Vagina (tissue), 2 donors: ENCODE measurements at places on chromosomes 1 and 21.
A peak's percentile ranks its signal among the peaks of the same experiment; 100 is the strongest.

GRCh38 chr1:209106861-209107260, 476.7 kb upstream of the CAMK1G start:
- no peak for DNase-seq
- H3K36me3 ChIP-seq = no peaks in the 10 kb centered on the region
- no peak overlapping the region for H3K4me3 ChIP-seq
- no peaks in the 10 kb centered on the region for H3K4me1 ChIP-seq

DNA sequence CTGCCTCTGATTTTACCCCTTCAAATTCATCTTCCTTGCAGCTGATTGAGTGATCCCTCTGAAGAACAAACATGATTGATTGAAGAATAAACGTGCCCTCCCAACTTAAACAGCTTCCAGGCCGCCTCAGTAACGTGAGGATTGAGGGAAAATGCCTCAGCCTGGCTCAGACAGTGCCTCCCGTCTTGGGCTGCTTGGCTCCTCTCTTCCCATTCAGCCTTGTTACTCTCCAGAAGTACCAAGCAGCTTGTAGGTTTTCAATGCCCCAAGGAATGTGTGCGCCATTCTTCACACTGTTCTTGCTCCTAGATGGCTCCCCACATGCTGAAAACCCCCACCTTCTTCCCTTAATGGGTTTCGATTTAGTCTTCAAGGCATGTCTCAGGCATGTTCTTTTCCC, 51.8 kb downstream of the ST6GALNAC5 start:
- DNase-seq = no peak
- H3K4me3 ChIP-seq = no peak overlapping the region
- H3K4me1 ChIP-seq = no peaks in the 10 kb centered on the region
- H3K27ac ChIP-seq = no peak overlapping the region

- no peaks in the 10 kb centered on the region for H3K36me3 ChIP-seq
- H3K4me1 ChIP-seq = peaks cover 75% of the 10 kb centered on the region
- peak overlapping the region; percentile 94 for H3K4me3 ChIP-seq
- H3K27ac ChIP-seq = peak overlapping the region; percentile 97
Observed at GRCh38 chr1:109986054-109986444, 1.5 kb downstream of the AHCYL1 start.

DNA sequence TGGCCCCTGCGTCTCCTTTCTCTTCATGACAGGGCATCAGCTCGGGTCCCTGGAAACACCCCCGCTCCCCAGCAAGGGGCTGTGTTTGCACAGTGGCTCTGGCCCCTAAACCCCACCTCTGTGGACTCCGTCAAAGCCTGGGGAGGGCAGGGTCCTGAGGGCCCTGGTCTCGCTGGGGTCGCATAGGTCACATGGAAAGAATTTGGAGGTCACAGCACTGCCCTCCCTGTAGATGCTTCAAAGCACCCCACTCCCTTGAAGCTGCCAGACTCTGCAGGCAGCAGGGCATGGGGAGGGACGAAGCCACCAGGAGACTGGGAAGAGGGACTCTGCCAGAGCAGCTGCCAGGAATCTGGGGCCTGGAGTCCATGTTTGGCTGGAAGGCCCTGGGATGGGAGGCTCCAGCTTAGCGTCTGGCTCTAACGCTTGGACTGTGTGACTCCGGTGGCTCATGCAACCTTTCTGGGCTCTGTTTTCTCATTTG, 36.6 kb upstream of the ECE1 start:
- peak overlapping the region; percentile 86 for H3K27ac ChIP-seq
- H3K27me3 ChIP-seq = no peaks in the 10 kb centered on the region
- peaks cover 99% of the 10 kb centered on the region for H3K4me1 ChIP-seq
- DNase-seq = no peak
- H3K4me3 ChIP-seq = no peak overlapping the region

DNA sequence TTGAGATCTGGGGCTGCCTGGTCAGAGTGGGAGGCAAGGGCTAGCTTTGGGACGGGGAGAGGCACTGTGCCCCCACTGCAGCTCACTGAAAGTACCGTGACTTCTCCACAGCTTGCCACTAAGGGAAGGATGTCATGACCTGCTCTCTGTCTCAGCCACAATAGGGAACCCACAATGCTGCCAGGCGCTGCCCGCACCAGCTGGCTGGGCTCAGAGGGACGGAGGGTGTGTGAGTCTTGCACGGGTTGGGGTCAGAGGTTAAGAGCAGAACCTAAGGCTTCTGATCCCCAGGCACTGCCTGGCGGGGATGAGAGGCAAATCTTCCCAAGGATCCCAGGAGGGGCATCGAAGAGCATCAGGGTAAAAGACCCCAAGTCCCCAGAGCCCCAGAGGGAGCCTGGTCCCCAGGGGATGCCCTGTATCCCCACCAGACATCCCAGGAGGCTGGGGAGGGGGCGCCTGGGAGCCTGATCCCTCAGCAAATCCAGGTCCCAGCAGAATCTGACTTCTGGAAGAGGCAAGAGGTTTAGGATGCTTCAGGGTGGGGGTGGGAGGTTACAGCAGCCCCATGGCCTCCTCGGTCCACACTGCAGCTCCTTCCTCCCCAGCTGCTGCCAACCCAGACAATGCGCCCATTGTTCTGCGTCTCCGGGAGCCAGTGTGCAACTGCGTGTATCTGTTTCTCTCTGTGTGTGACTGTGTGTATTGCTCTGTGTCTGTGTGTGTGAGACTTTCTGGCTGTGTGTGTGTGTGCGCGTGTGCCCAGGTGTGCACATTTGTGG, 2.0 kb upstream of the MARCKSL1 start:
- no peaks in the 10 kb centered on the region for H3K27me3 ChIP-seq
- H3K27ac ChIP-seq = no peak overlapping the region
- DNase-seq = no peak

DNA sequence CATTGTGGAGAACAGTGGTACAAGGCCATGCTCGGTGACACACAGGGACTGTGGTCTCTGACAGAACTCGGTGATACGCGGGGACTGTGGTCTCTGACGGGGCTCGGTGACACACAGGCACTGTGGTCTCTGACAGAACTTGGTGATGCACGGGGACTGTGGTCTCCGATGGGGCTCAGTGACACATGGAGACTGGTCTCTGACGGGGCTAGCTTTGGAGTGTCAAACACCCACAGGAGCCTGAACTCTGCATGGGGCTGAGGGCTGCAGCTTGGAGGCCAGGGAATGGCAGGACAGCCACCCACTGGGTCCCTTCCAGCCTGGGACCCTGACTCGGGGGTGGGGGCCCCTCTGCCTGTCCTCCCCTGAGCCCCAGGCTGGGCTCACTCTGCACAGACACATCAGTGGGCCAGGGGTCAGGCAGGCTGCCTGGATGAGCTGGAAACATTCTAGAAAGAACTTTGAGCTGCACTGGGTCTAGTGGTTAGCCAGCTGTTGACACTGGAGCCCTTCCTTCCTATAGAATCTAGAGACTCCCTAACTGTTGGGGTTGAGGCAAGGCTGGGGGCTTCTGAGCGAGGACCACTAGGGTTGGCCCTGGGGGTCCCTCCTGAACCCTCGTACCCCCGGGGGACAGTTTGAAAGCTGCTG, 49.8 kb downstream of the DISP3 start:
- no peak overlapping the region for H3K4me3 ChIP-seq
- no peaks in the 10 kb centered on the region for H3K36me3 ChIP-seq
- DNase-seq = no peak
- no peaks in the 10 kb centered on the region for H3K4me1 ChIP-seq
- no peaks in the 10 kb centered on the region for H3K27me3 ChIP-seq
- H3K27ac ChIP-seq = no peak overlapping the region

DNA sequence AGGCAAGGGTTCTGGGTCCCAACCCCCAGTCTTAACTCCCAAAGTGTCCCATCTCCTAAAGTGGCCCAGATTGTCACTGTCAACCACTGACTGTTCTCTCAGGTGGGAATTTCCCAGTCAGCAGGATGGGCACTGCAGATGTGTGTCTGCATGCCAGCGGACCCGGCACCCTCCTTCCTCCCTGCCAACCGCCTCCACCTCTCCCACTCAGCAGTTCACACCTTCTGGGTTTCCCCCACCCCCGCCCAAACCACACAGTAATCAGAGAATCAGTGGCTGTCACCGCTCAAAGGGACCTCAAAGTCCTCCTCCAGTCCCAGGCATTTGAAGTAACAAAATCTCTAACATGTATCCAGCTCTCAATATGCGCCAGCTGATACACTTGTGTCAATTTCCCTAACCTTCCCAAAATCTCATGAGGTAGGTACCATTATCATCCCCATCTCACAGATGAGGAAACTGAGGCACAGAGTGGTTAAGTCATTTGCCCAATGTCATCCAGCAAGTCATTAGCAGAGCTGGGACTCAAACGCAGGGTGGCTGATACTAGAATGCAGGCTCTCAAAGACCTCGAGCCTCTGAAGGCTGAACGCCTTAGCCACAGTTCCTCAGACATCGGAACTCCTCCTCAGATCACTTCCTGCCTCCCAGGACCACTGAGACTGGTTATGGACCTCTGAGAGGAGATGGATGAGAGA, 4.8 kb downstream of the RUNX3 start:
- H3K27ac ChIP-seq = no peak overlapping the region
- peaks cover 20% of the 10 kb centered on the region for H3K27me3 ChIP-seq
- peaks cover 22% of the 10 kb centered on the region for H3K4me1 ChIP-seq
- no peak for DNase-seq

DNA sequence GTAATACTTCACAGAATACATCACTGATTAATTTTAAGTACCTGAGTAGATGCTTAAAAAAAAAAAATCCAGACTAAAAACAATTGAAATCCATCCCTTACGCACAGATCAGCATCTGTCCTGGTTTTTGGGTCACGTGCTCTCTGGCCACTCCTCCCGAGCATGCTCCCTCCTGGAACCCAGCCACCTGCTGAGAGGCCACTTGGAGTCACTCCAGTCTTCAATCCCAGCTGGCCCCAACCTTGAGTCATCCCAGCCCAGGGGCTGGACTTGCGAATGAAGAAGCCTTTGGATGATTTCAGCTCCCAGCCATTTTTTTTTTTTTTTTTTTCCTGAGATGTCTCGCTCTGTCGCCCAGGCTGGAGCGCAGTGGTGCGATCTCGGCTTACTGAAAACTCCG, 8.9 kb downstream of the MAP1LC3C start:
- DNase-seq = no peak
- no peaks in the 10 kb centered on the region for H3K36me3 ChIP-seq
- H3K4me1 ChIP-seq = peaks cover 12% of the 10 kb centered on the region
- H3K27ac ChIP-seq = no peak overlapping the region

DNA sequence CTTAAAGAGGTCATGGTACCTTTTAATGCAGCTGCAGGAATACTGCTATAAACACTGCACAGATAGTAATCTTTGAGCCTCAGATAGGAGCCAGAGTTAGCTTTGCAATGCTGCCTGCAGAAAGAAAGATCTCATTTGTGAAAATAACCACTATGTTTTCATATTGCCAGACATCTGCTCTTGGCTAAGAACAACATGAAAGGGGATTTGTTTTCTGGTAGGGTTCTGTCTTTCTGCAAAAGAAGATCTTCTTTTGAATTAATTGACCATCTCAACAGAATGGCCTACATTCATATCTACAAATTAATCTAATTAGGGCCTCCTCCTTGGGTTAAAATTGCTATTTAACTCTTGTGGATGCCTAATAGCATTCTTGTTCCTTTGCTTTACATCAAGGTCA, 177.6 kb upstream of the DPYD start:
- H3K4me3 ChIP-seq = no peak overlapping the region
- H3K27me3 ChIP-seq = no peaks in the 10 kb centered on the region
- DNase-seq = no peak
- no peak overlapping the region for H3K27ac ChIP-seq
- no peaks in the 10 kb centered on the region for H3K36me3 ChIP-seq

- H3K36me3 ChIP-seq = no peaks in the 10 kb centered on the region
- no peaks in the 10 kb centered on the region for H3K27me3 ChIP-seq
- no peak for DNase-seq
- H3K4me3 ChIP-seq = no peak overlapping the region
Observed at GRCh38 chr1:36349241-36349671, 25.8 kb upstream of the EVA1B start.
